ENCODE measurements at places on chromosomes 16 and 17. TPM values are rescaled to one million over a fixed set of nuclear protein-coding genes. Genes with fewer than 3 reads are reported as not detected.

The MYO18A gene
- 23.2 TPM for total RNA-seq

The TNRC6A gene
- total RNA-seq, result 41.8 TPM

The KRTAP4-5 gene
- not detected for total RNA-seq

The HSD17B1 gene
- total RNA-seq, result 0.63 TPM

The DHRS7C gene
- not detected for total RNA-seq

The WNT9B gene
- total RNA-seq, result not detected

The CCDC92B gene
- total RNA-seq, result not detected

The KRTAP1-5 gene
- not detected for total RNA-seq

The KCNJ12 gene
- 1.2 TPM for total RNA-seq

The KRTAP4-1 gene
- not detected for total RNA-seq

The SLC35G6 gene
- total RNA-seq, result not detected

The C1QL1 gene
- total RNA-seq, result 0.09 TPM

The ACSM2A gene
- total RNA-seq, result not detected

The ST6GALNAC2 gene
- not detected for total RNA-seq

Measured in endothelial cell of coronary artery (primary cell).